GM12865 (cell line): ENCODE measurements at places on chromosomes 16 and 17.

- DNase-seq: peak; percentile 93
Measured at GRCh38 chr17:59848778-59849177, 44.0 kb downstream of the TUBD1 start.

DNA sequence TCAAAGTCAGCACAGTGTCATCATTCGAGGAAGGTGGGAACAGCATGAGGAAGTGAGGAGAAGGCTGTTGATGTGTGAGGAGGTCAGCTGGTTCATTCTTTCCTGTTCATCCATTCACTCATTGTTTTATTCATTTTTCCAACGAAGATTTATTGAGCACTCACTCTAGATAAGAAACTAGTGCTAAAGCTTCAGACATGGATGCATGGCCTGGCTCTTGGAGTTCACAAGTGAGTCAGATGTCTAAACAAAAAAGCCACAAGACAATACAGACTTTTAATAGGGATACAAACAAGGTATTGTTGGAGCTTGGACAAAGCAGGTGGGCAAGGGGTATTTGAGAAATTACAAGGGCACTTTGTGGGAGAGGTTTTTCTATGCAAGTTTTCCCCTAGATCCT lies 31.3 kb upstream of the MPHOSPH6 start:
- DNase-seq: no peak

DNA sequence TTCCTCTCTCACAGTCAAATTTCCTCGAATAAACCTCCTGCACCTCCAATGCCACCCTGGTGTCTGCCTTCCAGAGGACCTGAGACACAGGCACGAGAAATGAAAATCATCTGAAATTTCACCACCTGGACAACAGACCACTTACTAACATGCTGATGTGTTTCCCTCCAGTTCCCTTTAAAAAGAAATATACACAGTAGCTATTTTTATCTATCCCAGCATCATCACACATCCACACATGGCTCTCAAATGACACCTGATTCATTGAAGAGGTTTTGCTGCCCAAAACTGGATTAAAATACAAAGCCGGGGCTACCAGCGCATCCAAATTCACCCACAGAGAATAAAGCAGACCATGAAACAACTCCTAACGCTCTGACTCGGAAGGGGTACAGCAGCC lies 13.9 kb downstream of the ELAC2 start:
- DNase-seq: no peak

GRCh38 chr16:59067205-59067604 lies 333.1 kb upstream of the GOT2 start:
- no peak for DNase-seq

- no peak for DNase-seq
Measured at GRCh38 chr17:67619555-67619954, 98.2 kb upstream of the NOL11 start.

- no peak for DNase-seq
Measured at GRCh38 chr16:54072237-54072636, 214.3 kb downstream of the IRX3 start.
